ENCODE measurements at places on chromosomes 5 and 9. TPM values are rescaled to one million over a fixed set of nuclear protein-coding genes. Genes with fewer than 3 reads are reported as not detected.

FOXD4L3 gene
- total RNA-seq = not detected

GRCh38 chr9:135920973-135921585 lies 13.7 kb upstream of the CAMSAP1 start:
- H3K27ac ChIP-seq = no peak overlapping the region
- peaks cover 36% of the 10 kb centered on the region for H3K36me3 ChIP-seq
- H3K27me3 ChIP-seq = no peaks in the 10 kb centered on the region
- no peak overlapping the region for H3K4me3 ChIP-seq

S100Z gene
- not detected for total RNA-seq

DNA sequence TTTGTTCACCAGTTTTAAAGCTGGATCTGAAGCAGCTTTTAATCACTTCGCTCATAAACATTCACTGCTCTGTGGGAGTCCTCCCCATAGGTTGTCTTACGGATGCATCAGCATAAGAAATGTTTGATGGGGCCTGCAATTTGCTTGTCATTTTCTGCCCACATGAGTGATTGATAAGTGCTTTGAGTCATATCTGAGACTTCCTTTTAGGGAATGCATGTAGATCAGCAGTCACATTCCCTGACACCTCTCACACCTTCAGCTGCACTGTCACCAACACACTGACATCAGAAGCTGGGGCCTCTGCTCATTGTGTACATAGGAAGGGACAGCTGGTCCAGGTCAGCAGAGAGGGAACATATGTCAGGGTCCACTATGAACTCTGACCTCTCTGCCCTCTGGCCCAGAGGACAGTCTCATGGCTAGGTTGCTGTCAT lies 84.1 kb upstream of the SPATA31D4 start:
- H3K4me3 ChIP-seq = no peak overlapping the region
- H3K27ac ChIP-seq = no peak overlapping the region
- no peaks in the 10 kb centered on the region for H3K4me1 ChIP-seq
- H3K36me3 ChIP-seq = no peaks in the 10 kb centered on the region

- H3K36me3 ChIP-seq = no peaks in the 10 kb centered on the region
- peak overlapping the region; percentile 87 for H3K27ac ChIP-seq
- H3K4me3 ChIP-seq = no peak overlapping the region
- no peaks in the 10 kb centered on the region for H3K27me3 ChIP-seq
Measured at GRCh38 chr5:14182761-14183160, 39.6 kb downstream of the TRIO start.

- H3K36me3 ChIP-seq = no peaks in the 10 kb centered on the region
- no peak for DNase-seq
- H3K27ac ChIP-seq = no peak overlapping the region
- H3K4me3 ChIP-seq = no peak overlapping the region
Measured at GRCh38 chr9:127007638-127008037, 93.1 kb downstream of the RALGPS1 start.

GRCh38 chr5:71663191-71663969 lies 55.7 kb upstream of the CARTPT start:
- no peaks in the 10 kb centered on the region for H3K27me3 ChIP-seq
- no peak overlapping the region for H3K27ac ChIP-seq
- no peak for DNase-seq

- no peaks in the 10 kb centered on the region for H3K4me1 ChIP-seq
- no peak for DNase-seq
Measured at GRCh38 chr9:74721696-74722660, 165.7 kb downstream of the TRPM6 start.

- H3K4me1 ChIP-seq = no peaks in the 10 kb centered on the region
- no peak overlapping the region for H3K4me3 ChIP-seq
- H3K27ac ChIP-seq = no peak overlapping the region
Measured at GRCh38 chr9:109385499-109385898, 64.6 kb upstream of the EPB41L4B start.

- H3K36me3 ChIP-seq = no peaks in the 10 kb centered on the region
- no peaks in the 10 kb centered on the region for H3K4me1 ChIP-seq
- no peak for DNase-seq
- H3K27me3 ChIP-seq = peaks cover 3% of the 10 kb centered on the region
- H3K27ac ChIP-seq = no peak overlapping the region
- no peak overlapping the region for H3K4me3 ChIP-seq
Measured at GRCh38 chr9:38234479-38235170, 157.9 kb upstream of the ALDH1B1 start.

DNA sequence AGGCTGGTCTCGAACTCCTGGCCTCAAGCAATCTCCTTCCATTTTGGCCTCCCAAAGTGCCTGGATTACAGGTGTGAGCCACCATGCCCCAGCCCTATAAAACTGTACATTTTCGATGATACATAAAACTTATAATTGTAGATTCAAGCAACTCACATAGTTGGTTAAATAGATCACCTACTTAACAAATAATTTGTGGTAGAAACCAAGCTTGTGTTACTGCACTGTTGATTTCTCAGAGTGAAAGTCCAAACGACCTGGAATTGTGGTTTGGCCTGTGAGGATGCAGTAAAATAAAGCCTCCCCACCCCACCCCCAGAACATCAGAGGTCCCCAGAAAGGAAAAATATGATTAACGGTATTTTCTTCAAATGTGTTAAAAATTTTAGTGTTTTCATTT lies 92.7 kb downstream of the TRIO start:
- no peaks in the 10 kb centered on the region for H3K27me3 ChIP-seq
- H3K27ac ChIP-seq = no peak overlapping the region
- H3K4me3 ChIP-seq = no peak overlapping the region
- H3K36me3 ChIP-seq = no peaks in the 10 kb centered on the region
- no peak for DNase-seq

POMT1 gene
- 20.0 TPM for total RNA-seq

DNA sequence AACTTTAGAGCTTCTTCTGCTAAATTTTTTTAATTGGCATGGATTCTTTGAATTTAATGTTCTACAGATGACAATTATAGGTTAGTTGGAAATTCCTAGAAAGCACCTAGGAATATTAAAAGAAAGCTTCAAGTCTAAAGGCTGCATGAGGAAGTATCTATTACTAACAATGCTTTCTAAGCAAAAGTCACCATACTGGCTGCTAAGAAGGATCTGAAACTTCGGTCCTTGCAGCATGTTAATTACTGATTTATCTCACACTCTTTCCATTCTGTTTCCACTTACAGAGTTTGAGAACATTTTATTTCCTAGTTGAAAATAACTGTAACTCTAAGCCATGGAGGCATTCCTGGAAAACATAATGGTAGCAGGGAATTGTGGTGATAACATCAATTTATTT lies 8.4 kb downstream of the SEMA6A start:
- H3K27ac ChIP-seq = no peak overlapping the region
- no peaks in the 10 kb centered on the region for H3K27me3 ChIP-seq
- H3K4me1 ChIP-seq = no peaks in the 10 kb centered on the region
- H3K4me3 ChIP-seq = no peak overlapping the region

TMEM171 gene
- total RNA-seq = 5.9 TPM

DNA sequence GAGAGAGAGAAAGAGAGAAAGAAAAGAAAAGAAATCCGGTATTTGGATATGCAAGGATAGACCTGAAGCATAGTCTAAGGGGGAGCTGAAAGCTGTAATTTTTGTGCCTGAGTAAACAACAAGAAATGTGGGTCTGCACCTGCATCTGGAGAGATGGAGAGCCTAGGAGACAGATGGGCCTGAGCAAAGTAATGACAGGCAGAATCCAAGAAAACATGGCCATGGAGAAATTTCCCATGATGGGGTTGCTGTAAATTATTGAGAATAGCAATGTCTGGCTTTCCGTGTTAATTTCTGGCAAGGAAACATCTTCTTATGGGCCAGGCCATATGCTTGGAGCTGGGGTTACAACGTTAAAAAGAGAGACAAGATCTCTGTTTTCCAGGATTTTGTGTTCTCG lies 40.2 kb downstream of the YIPF5 start:
- H3K27ac ChIP-seq = no peak overlapping the region
- H3K27me3 ChIP-seq = no peaks in the 10 kb centered on the region
- peaks cover 5% of the 10 kb centered on the region for H3K4me1 ChIP-seq

SPAAR gene
- total RNA-seq = 1.1 TPM
